ENCODE measurements at places on chromosomes 2 and 18.

DNA sequence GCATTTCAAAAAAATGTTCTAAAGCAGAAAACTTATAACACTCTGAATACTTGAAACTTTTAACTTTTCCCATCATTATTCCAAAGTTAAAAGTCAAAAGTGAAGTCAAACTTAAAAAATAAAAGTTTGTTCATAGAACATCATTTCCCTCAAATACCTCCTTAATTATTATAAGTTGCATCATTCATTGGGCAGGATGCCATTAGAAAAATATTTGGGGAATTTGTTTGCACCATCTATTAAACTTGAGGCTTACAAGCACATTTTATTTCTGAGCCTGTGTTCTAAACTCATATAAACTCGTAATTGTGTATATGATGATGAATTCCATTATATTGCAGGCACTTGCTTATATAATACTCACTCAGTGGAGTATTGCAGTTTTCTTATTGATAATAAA, 588.0 kb upstream of the NRXN1 start:
- no peak for DNase-seq

DNA sequence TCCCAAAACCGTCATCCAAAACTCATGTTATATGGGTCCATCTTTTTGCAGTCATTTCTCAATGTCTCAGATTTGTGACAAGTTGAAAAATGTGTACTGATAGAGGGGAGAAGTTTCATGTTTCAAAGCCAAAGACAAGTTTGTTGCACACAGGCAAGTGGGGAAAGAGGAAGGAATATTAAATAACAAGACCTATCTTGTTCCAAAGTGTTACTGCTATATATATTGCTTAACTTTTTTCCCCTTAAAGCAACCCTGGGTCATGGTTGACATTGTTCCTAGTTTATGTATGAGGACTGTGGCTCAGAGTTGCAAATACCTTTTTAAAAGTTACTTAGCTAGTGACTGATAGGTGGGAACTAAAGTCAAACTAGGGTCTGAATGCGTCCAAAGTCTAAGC, 1.7 kb downstream of the ITGA4 start:
- DNase-seq: no peak

GRCh38 chr2:38239452-38239851, 137.6 kb downstream of the ATL2 start:
- DNase-seq: no peak

DNA sequence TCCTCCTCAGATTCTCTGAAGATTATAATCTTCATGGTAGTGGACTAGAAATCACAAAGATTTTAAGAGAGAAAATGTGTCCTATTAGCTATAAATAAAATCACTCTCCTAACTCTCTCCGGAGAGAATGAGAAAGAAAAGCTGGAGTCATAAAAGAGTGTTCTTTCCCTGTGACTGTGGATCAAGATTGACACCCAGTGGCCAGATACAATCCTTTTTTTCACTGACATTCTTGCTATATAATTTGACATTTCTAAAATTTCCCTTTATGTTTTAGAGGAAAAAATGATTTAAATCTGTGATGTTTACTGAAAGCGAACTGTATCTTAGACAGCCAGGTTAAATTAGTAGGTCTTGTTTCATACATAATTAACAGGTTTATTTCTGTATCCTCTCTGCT, 35.4 kb upstream of the LRP2 start:
- no peak for DNase-seq

- DNase-seq: no peak
Measured at GRCh38 chr2:10473121-10473756, 25.1 kb upstream of the ODC1 start.

DNA sequence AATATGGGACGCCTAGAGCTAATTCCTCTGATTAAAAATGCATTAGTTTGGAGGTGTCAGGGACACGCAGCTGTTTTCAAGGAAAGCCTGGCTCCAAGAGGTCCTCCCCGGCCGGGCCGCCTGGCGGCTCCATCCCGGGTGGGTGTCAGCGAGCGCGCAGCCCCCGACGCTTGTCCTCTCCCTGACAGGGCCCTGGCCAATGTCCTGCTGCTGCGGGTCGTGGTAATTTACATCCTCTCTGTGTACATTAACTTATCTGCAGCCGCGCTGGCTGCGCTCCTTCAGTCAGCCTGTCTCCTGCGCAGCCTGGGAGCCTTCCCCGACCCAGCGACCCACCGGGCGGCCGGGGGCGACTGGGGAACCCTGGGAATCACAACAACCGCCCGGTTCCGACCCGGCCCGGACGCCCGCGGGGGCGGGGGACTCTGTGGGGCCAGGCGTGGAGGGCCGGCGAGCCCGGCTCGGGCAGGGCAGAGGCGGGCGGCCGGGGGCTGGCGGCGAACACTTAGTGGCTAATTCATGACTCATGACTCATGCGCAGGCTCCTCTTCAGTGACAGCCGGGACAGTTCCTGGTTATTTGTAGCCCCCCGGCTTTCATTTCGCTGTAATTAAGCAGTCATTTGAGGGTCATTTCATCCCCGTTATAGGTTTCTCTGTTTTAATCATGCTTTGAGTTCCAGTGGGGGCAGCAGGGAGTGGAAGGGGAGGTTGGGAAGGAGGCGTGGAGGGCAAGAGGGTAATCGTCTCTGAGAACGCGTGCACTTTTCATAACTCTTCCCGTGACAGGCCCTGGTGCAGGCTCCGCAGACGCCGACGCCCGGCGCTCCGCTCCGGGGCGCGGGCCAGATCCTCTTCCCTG, 141.9 kb upstream of the CTAGE1 start:
- no peak for DNase-seq

DNA sequence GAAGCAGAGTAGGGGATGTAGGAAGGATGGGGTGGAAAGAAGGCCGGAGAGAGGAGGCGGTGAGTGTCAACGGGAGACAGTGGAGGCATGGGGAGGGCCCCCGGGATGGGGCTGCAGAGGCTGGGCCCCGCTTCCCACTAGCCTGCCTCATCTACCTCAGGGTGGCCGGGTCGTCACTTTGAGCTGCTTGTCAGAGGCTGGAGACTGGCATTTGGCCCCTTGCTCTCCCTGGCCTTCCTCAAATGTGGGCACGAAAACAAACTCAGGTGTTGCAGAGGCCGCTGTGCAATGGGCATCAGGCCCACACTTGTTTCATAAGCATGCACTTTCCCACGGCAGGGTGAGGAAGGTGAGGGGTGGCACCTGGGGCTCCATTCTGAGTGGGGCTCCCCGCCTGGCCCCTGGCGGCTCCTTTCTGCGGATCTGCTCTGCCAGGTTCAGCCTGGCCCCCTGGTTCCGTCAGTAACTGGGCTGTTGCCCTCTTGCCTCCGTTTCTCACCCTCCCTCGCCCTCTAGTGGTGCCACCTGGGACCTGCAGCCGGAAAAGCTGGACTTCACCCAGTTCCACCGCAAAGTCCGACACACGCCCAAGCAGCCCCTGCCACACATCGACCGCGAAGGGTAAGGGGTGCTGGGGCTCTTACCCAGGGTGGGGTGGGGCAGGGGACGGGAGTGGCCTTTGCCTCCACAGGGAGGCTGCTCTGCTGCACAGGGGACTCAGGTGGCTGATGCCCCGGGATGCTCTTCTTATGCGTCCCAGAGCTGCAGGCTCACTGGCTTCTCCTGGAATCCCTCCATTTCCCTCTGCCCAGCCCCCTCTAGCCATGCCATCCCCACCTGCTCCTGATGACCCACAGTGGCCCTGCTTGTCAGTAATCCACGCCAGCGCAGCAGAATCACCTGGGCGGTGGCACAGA, 125.4 kb downstream of the CTIF start:
- DNase-seq: peak; percentile 27

DNA sequence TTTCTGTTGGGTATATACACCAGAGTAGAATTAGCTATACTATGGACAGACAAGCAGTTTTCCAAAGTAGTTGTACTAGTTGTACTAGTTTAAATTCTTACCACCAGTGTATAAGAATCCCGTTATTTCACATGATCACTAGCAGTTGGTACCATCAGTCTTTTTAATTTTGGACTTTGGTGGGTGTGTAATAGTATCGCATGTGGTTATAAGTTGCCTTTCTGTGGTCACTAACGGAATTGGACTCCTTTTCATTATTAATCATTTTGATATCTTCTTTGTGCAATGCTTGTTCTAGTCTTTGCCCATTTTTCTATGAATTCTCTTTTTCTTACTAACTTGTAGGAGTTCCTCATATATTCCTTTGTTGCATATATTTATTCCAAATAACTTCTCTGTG, 89.8 kb downstream of the ASXL2 start:
- no peak for DNase-seq

- no peak for DNase-seq
Measured at GRCh38 chr18:1914489-1914888, 656.8 kb downstream of the METTL4 start.

DNA sequence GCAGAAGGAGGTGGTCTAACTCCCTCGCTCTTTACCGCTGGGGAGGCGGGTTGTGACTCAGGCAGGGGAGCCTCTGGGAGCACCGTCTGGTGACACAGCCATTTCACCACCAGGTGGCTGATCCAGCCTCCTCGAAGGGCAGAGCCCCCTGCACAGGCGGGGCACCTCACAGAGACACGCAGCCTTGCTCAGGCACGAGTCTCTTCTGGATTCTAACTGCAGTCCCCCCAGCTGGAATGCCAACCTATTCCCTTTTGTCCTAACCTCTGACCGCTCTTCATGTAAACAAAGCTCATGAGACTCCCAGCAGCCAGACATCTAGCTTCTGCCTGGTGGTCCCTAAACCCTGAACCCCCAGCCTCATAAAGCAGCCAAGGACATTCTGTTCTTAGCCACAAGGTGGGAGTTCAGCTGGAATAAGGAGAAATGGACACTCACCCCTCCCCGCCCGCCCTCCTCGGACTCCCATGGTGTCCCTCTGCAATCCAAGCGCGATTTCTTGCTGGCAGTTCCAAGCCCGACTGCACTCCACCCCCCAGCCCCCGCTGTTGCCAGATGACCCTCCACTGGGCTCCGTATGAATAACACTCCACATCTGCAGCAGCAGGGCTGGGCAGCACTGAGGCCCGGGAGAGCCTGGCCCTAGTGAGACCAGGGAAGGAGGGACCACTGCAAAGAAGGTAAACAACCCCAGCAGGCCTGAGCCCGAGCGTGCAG, 84.3 kb downstream of the TNS1 start:
- DNase-seq: no peak

DNA sequence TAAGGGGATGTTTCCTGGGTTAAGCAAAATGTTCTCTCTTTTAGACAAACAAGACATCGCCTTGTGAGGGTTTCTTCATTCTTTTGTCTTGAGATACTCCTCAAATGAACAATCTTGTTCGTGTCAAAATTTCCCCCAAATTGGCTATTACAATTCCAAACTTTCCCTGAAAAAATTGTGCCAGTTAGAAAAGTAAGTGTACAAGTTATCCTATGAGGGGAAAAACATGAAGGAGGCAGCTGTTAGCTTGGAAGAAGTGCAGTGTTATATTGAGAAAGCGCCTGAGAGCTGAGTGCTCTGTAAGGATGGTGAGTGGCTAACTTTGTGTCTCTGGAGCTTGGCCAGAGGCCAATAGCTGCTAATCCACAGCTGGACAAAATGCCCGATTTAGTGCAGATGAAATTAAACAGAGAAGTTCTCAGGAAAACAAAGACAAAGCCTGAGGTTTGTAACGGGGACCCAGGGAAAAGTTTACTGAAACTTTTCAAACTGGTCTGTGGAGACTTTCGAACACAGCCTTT, 14.1 kb upstream of the PLEKHH2 start:
- DNase-seq: no peak

DNA sequence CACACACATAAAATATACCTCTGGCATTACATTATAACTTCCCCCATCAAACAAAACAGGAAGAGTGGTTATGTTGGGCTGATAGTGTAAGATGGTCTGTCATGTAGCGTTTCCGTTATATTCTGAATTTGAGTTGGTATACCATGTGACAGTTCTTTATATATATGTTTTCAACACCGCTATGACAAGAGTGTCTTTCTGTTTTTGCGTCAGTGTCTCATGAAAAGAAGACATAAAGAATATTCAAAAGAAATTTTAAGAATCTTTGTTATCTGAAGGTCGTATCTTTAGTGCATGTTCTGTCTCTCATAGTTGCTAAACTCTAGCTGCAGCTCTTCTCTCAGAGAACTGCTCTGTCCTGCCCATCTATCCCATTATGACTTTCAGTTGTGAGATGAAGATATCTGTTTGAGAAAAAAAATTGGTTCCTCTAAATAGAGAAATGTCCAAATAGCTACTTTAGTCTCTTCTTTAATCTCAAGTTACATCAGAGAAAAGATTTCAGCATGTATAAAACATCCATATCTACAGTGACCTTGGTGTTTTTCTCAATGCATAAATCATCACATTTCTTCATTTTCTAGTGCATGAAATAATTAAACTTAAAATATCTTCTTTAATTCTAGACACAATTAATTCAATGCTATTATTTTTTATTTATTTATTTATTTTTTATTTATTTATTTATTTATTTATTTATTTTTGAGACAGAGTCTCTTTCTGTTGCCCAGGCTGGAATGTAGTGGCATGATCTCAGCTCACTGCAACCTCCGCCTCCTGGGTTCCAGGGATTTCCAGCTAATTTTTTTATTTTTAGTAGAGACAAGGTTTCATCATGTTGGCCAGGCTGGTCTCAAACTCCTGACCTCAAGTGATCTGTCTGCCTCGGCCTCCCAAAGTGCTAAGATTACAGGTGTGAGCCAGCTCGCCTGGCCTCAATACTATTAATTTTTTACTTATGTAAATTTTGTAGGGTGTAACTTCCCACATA, 24.3 kb upstream of the PSME4 start:
- DNase-seq: no peak

DNA sequence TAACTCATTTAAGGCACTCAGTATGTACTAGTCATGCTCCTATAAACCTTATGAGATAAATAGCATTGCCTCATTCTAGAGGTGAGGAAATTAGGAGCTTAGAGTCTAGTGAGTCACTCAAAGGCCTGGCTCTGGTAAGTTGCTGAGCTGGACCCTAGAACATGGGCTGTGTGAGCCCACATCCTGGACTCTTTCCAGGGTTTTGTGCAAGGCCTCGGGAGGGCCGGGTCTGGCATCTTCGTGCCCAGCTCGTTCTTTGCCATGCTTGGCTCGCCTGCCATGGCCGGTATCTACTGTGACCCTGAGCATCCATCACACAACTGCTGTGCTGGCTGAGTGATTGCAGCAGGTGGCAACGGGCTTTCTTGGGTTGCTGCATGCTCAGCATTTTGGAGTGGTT, 168.0 kb downstream of the LPIN1 start:
- no peak for DNase-seq

Measured in stimulated activated CD4-positive, alpha-beta T cell treated with anti-CD3 and anti-CD28 coated beads, Interleukin-15, amount 100 ng/mL, for 48 hours (primary cell).